ENCODE measurements at places on chromosomes 6 and 20.

DNA sequence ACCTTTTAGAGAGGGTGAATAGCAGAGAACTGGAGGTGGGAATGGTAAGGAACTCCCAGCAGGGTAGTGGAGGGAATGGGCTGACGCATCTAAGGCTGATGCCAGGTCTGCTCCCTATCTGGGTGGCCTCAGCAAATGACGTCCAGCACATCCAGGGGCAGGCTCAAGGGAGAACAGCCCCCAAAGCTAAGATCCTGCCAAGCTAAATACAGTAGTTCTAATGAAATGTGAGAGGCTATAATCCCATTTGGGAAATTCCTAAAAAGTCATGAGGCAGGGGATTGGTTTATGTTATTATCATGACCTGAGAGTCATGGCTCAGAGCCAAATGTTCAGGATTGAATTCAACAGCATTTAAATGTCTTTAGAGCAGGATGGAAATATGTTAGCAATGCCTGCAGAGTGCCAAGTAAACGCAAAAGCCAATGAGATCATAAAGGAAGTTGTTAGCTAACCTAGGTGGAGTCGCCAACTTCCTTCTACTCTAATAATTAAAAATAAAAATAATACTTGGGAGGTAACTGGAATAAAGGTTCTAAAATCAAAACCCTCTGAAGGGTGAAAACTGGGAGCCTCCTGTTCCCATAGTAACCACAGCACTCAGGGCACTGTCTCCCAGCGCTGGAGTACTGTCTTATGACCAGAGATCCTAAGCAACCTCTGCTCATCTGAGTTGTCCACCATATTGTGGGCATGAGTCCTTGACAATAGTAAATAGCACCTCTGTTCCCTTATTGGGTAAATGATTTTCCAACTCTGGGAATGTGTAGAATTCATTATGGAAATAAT lies 34.8 kb downstream of the IYD start:
- DNase-seq, result no peak

DNA sequence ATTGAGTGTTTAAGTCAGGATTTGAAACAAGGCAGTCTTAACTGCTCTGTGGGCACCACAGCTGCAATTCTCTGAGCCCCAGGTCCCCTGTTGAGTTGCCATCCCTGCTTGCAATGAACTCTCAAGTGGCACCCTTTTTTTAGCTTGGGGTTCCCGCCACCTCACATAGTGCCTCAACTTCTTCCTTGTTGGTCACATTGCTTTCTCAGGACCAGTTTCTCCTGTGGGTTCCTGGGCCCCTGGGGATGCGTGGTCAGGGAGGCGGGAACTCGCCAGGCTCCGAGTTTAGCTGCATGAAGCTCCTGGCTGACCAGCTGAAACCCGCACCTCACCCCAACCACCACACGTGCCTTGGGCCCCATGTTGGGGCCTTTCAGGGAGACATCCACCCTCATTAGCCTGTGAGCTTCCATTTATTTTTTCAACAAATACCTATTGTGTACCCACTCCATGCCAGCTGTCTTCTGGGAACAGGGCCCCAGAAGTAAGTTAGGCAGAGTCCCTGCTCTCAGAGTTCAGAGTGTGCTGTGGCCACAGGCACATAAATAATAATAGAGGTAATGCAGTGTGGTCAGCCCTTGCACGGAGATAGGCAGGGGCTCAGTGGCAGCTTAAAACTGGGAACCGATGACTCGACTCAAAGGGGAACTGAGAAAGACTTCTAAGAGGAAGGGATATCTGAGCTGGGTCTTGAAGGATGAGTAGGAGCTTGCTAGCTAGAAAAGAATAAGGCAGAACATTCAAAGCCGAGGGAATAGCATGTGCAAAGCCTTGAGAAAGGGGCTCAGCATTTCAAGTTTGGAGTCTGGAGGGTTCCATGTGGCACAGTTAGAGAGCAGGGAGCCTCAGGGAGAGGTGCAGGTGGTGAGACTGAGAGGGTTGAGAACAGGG lies 33.9 kb upstream of the FAM83D start:
- no peak for DNase-seq

GRCh38 chr6:32255199-32256153 lies 31.6 kb upstream of the NOTCH4 start:
- DNase-seq, result peak; percentile 78

- DNase-seq, result no peak
Observed at GRCh38 chr20:19003366-19004336, 190.1 kb downstream of the SCP2D1 start.

GRCh38 chr6:53301801-53302537 lies 46.8 kb downstream of the ELOVL5 start:
- DNase-seq, result no peak

DNA sequence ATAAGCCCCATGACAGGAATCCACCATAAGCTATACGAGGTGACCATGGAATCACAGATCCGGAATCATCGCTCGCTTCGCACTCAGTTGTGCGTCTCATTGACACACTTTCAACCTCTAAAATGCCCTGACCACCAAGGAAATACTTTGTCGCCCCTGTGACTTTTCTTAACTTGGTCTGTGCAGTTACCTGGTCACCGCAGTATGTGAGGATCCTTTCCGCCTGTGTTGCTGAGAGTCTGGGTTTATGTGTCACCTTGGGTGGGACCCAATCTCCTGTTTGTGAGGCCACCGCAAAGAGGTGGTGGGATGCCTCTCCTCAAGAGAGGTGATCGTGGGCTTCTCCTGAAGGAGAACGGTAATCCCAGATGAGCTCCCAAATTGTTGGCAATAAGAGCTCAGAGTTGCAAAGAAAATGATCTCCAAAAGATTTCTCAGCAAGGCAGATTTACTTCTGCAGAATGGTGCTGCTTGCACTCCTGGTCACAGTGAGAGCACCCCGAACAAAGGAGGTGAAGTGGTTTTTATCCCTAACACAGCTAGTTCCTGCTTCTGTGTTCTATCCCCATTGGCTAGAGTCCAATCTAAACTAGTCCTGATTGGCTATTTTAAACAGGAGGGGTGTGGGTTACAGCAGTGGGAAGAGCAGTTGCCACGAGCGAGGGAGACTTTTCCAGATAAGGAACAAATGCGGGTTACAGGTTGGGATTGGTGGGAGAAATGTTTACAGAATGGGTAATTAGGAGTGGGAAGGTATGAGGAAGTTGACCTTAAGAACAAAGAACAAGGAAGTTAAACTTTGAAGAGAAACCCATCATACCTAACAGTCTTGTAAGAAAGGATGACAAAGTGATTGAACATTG lies 9.1 kb upstream of the ZNFX1 start:
- DNase-seq, result no peak

DNA sequence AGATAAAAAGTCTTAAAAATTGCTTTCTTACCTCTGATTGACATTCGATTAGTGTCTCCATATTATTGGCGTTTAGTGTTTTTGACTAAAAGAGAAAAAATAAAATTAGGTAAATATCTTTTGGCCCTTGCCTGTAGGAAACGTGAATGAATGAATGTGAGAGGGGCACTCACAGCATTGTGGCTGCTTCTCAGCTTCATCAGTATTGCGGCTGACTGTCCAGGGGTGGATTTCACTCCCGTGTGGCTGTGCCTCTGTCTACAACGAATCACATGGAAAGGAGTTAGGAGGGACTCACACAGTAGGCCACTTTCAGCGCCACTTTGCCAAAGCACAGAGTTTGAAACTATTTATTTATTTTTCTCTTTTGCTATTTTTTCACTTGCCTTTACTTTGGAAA lies 844 bp downstream of the TAGAP start:
- no peak for DNase-seq

DNA sequence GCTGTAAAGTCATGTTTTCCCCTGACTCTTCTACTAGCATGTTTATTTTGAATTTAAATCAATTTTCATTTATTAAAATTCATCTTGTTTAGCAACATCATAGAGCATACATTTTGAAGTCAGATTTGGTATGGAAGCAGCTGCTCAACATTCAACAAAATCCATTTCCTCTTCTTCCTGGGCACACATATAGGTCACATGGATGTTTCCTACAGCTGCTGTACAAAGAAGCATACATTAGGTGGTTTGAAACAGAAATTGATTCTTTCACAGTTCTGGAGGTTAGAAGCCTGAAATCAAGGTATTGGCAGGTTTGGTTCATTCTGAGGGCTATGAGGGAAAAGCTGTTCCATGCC lies 495.2 kb downstream of the RFPL4B start:
- DNase-seq, result no peak

GRCh38 chr20:33277471-33278441 lies 5.3 kb upstream of the BPIFB1 start:
- DNase-seq, result no peak

DNA sequence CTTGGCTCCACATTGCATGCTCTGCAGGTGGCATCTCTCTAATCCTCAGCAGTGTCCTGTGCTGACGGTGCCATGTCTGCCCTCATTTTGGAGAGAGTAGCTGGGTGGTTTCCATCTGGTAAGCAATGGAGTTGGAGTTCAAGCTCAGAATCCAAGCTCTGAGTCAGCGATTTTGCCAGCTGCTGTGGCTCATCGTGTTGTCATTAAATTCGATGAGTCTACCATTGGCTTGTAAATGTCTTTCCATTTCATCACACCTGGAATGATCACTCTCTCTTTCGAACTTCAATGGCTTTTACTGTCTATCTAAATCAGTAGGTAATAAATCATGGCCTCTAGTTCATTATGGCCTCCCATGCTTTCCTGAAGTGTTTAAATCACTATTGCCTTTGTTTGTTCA lies 378.5 kb upstream of the TSHZ2 start:
- DNase-seq, result no peak

- DNase-seq, result no peak
Observed at GRCh38 chr20:4041748-4042411, 26.5 kb upstream of the RNF24 start.

DNA sequence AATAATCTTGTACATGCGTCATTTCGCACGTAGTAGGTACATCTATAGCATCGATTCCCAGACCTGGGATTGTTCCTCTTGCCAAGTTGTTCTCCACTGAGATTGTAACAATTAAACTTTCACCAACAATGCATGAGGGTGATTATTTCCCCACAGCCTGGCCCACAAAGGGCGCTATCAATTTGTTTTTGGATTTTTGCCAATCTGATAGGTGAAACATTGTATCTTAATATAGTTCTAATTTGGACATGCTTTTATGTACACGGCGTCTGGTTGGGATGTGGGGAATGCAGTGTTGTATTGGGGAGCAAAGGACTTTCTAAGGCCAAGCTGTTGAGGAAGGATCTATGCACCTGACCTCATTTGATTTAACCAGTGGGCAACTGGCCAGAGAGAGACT lies 59.5 kb downstream of the VEGFA start:
- DNase-seq, result no peak

GRCh38 chr6:111858347-111858746 lies 14.9 kb downstream of the FYN start:
- no peak for DNase-seq

- DNase-seq, result no peak
Observed at GRCh38 chr20:25020345-25020744, 27.8 kb upstream of the APMAP start.

DNA sequence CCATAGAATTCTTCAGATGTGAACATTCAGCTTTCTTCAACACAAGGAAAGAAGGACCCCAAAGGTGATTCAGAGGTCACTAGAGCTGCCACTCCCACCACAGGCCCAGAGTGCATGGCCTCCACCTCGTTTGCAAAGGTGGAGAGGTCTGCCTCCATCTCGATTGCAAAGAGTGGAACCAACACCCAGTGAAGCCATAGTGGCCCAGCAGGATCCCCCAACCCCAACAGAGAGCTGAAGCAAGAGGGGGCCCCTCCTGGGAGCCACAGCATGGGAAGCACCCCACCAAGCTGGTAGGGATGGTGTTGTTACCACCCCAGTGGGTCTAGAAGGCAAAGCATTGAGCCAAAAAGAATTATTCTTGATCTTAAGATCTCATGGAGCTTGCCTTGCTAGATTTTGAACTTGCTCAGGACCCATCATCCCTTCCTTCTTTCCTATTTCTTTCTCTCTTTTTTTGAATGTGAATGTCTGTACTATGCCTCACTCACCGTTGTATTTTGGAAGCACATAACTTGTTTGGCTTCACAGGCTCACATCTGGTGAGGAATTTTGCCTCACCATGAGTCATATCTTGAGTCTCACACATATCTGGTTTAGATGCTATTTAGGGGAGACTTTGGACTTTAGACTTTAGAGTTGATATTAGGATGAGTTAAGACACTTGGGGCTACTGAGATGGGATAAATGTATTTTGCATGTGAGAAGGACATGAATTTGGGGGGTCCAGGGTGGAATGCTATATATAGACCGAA lies 119.2 kb downstream of the ANKRD60 start:
- no peak for DNase-seq

DNA sequence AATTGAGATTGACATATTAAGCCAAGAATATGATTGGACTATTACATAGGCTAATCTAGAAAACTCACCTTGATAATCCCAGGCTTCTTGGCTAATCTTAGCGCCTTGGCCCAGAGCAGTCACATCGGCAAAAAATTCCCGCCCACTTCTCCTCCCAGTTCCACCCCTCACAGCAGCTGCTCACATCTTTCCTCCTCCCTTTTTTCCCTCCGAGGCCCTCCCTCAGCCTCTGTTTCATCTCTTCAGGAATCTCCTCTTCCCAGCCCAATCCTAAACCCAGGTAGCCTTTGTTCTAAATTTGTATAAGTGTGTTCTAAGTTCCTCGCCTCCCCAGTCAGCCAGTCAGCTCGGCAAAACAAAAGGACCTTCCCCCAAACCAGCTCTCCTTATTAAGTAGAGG lies 184.3 kb downstream of the PRKN start:
- DNase-seq, result no peak

GRCh38 chr6:120569714-120570113 lies 764.6 kb downstream of the TBC1D32 start:
- DNase-seq, result no peak

DNA sequence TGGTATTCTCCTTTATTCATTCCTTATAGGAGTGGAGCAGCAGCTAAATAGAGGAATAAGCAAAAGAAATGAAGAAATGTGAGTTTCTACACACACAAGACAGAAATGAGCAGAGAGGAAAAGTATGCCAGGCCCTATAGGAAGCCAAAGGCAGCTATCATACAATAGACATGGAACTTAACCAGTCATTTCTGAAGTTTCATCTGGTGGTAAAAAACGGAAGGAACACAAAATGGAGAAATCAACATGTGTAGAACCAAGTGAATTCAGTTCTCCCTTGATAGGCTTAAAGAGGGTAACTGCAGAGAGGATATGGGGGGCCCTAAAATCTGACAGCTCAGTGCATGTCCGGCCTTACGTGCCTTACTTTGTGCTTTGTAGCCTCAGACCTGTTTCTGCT lies 44.6 kb downstream of the TSBP1 start:
- DNase-seq, result no peak

DNA sequence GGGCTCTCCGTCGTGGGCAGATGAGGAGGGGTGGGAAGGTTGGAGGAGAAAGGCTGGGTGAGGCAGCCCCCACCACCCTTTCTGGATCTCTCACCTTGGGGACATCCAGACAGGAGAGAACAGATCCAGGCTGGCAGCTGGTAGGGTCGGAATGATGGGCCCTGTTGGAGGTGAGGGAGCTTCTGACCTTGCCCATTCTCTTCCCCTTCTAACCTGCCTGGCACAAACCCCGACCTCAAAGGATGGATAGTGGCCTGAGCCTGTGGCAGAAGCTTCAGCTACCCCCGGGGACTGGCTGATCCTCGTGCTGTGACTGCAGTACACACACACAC lies 6.0 kb upstream of the NPBWR2 start:
- DNase-seq, result no peak

- peak; percentile 73 for DNase-seq
Observed at GRCh38 chr20:38748861-38749149, 545 bp downstream of the ACTR5 start.

- peak; percentile 19 for DNase-seq
Observed at GRCh38 chr6:15389765-15390723, 144.2 kb downstream of the JARID2 start.
